Epithelial cell of umbilical artery (primary cell): ENCODE measurements at places on chromosomes 7 and 10. TPM values are rescaled to one million over a fixed set of nuclear protein-coding genes. Genes with fewer than 3 reads are reported as not detected.

Gene NUTM2B
- under 0.01 and 0.15 TPM in 2 replicates for total RNA-seq

Gene MEOX2
- total RNA-seq, result 3.2 and 34.5 TPM in 2 replicates

Gene NKX1-2
- total RNA-seq, result not detected in 2 replicates

Gene PIP4K2A
- total RNA-seq, result 22.8 and 23.1 TPM in 2 replicates

Gene PSMG3
- 26.9 and 32.8 TPM in 2 replicates for total RNA-seq

Gene TMEM120A
- total RNA-seq, result 27.2 and 31.8 TPM in 2 replicates

Gene AKR1C4
- not detected in 2 replicates for total RNA-seq

Gene WNT2
- not detected in 2 replicates for total RNA-seq
